Esophagus squamous epithelium (tissue), 5 donors: ENCODE measurements at places on chromosomes 2 and 18.

DNA sequence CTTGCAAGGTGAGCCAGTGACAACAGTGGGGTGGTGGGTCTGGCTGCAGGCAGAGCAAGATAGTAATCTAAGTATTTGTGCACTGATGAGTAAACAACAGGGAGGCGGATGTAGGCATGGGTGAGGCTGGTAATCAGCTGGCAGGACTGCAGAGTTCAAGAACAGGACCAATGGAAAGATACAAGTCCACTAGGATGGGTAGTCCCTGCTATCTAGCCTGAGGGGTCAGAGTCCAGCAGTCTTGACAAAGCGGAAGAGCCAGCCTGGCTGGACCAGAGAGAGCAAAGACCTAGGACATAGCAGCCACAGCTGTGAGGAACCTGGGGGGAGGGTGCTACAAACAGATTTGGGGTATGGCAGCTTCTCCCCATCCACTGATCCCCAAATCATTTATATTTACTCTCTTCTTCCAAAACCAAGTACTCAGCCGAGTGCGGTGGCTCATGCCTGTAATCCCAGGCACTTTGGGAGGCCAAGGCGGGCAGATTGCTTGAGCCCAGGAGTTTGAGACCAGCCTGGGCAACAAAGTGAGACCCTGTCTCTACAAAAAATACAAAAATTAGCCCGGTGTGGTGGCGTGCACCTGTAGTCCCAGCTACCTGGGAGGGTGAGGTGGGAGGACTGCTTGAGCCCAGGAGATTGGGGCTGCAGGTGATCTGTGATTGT, 25.9 kb downstream of the VIL1 start:
- no peak for DNase-seq

GRCh38 chr2:196955036-196955435, 28.5 kb upstream of the PGAP1 start:
- no peak for DNase-seq

DNA sequence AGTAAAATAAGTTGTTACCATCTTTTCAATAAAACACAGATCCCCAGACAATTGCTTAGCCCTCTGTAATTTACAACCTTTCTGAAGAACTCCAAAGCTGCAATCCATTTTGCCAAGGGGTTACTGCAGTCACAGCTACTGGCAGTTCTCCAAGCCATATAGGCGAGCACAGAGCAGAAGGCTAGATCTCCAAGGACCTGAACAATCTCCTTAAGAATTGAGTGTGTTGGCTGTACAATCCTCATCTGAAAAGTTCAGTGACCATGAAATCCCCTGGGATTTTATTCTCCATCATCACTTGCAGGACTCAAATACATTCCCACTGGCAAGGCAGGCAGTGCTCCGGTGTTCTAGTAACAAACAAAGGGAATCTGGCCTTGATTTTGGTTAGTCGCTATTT, 103.9 kb upstream of the LRP1B start:
- DNase-seq, result no peak

GRCh38 chr2:205407984-205408383, 274.3 kb upstream of the NRP2 start:
- DNase-seq, result no peak

DNA sequence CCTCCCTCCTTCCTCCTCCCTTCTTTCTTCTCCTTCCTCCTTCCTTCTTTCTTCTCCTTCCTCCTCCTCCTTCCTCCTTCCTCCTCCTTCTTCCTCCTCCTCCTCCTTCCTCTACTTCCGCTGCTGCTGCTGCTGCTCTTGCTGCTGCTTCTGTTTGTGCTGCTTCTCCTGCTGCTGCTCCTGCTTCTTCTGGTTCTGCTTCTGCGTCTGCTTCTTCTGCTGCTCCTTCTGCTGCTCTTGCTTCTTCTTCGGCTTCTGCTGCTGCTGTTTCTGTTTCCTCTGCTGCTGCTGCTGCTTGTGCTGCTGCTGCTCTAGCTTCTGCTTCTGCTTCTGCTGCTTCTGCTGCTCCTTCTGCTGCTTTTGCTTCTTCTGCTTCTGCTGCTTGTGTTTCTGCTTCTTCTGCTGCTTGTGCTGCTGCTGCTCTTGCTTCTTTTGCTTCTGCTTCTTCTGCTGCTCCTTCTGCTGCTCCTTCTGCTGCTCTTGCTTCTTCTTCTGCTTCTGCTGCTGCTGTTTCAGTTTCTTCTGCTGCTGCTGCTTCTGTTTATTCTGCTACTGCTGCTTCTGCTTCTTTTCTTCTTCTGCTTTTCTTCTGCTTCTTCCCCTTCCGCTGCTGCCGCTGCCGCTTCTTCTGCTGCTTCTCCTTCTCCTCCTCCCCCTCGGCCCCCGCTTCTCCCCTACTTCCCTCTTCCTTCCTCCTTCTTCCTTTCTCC, 8.6 kb downstream of the SNRNP27 start:
- no peak for DNase-seq

GRCh38 chr2:204947405-204947804, 402.1 kb downstream of the PARD3B start:
- DNase-seq, result no peak

GRCh38 chr18:58813561-58814225, 51.0 kb upstream of the ZNF532 start:
- no peak for DNase-seq

GRCh38 chr2:218896501-218897393, 16.1 kb downstream of the WNT10A start:
- DNase-seq, result no peak

DNA sequence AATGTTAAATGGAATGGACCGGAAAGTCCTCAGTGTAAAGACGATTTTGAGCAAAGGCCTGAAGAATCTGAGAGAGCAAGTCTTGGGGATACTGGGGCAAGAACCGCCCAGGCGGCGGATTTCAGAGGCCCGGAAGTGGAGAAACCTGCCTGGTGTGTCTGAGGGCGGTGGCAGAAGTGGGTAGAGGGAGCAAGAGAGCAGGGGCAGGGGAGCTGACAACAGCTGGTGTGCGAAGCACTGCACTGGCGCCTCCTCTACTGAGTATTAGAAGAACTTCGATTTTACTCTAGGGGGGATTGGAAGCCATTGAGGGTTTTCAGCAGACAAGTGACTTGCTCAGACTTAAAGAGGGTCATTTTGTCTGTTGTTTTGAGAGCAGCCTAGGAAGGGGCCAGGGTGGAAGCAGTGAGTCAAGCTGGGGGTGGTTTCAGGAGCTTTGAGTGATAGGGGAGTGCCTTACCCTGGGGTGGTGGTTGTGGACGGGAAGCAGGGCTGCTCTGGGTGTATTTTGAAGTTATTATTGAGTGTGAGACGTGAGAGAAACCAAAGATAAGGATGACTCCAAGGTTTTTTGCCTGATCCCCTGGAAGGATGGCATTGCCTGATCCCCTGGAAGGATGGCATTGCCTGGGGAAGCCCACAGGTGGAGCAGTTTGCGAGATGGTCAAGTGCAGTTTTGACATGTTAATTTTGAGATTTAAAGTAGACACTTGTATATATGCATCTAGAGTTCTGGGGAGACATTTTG, 52.5 kb downstream of the ZNF236 start:
- no peak for DNase-seq

- DNase-seq, result no peak
Measured at GRCh38 chr18:23618862-23619387, 32.6 kb upstream of the NPC1 start.

DNA sequence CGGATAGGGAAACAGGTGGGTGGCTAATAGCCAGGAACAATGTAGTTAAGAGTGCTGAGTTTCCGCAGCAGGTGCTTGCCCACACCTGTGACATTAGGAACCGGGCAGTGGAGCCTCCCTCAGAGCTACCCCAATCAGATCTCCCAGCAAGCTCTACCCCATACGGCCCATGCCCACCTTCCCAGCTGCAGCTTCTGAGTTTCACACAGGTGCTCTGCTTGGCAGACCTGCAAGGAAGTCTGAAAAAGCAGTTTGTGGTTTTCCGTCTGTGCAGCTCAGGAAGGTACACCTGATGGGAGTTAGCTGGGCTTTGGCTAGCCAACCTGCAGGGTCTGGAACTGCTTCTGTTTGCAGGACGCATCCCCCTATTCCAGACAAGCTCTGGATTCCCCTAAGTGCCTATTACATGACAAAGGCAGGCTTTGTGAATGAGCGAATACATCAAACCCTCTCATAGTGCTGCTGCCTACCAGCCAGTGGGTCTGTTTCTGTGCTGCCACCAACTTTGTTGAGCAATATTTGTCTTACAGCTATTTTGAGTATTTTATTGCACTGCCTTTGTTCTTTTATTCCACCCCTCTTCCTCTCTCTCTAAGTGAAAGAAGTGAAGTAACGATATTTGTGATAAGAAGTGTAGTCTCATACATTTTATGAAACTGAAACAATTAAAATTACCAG, 24.7 kb upstream of the CEP68 start:
- DNase-seq, result no peak

DNA sequence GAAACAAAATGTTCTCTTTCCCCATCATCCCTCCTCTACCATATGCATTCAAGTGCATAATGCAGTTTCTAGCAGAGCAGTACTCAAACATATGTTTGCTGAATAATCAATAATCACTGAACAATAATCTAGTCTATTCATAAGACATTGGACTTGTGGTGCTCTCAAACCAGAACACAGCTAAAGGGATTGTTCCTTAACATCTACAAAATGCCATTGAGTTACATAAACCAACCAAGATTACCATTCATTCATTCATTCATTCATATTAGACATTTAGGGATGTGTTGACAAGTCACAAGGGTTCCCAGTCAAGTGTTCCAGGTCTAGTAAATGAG, 3.9 kb downstream of the CLHC1 start:
- DNase-seq, result no peak

GRCh38 chr2:38446906-38447561, 70.0 kb upstream of the ATL2 start:
- DNase-seq, result no peak

DNA sequence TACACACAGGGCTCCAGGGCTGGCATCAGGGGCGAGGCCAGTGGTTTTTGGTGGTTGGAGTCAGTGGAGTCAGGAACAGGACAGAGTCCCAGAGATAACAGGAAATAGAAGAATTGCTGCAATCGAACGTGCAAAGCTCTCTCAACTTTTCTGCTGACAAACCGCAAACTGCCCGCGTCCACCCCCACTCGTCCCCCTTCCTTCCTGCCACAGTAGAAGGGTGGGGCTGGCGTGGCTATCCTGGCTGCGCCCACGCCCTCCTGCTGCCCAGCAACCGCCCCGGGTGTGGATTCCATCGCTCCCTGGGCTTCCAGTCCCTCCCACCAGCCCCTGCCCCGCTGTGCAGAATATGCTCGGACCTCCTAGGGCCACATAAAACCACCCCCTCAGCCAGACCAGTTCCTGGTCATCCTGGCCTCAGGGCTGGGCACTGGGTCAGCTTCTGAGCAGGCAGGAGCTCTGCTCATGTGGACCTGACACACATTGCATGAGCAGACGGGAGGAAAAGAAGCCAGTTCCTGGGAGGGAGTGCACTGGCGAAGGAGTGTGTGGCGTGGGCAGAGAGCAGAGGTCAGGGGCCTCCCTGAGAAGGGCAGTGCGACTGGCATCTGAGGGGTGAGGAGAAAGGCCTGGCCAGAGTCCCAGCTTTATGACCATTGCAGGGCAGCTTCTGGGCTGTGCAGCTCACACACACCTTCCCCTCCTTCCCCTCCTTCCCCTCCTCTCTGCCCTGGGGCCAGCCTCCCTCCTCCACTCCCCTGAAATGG, 85.4 kb upstream of the ATG16L1 start:
- no peak for DNase-seq

DNA sequence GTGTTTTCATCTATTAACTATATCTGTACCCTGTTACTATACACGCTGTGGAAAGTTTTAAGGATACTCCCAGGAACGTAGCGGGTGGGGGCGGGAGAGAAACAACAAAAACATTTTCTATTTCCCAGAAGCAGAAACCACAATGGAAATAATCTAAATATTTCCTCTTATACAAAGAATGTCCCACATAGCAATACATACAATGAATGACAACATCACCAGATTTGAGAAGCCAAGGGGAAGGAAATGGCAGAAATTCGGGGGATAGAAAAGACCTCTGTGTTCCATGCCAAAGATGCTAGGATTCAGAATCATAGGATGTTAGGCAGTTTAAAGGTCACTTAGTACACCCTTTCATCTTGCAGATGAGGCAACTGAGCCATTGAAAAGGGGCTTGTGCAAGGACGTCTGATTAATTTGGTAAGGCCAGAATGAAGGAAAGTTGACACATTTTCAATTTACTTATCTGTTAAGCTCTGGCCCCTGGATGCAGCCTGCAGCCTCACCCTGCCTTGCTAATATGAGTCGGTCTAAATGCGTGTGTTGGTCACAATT, 41.1 kb upstream of the SCYGR1 start:
- DNase-seq, result no peak

- DNase-seq, result no peak
Measured at GRCh38 chr2:47064106-47064505, 91.0 kb downstream of the STPG4 start.

DNA sequence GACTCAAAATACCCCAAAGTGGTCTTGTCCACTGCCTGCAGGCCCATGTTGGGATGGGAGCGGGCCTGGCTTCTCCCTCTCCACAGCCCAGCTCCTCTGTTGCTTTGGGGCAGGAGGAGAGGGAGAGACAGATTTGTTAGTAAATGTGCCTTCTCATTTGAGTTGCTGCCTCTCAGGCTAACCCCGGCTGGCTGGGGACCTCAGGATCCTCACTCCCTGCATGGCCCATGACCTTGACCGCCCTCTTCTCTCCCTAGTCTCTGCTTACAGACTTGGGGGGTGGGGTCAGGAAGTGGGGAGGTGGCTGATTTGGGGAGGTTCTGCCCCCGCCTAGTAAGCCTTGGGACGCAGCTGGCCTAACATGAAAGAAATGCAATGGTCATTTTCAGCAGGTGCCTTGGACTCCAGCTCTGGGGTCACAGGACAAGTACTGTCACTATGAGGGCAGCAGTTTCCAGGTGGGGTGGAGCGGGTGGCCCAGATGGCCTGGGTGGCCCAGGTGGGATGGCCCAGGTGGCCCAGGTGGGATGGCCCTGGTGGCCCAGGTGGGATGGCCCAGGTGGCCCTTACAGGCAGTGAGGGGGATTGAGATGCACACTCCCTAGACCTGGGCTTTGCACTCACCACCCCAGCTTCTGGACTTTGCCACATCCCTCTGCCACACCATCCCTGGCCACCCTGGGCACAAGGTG, 24.1 kb downstream of the HJURP start:
- DNase-seq, result no peak

GRCh38 chr2:232761301-232761907, 15.0 kb downstream of the KCNJ13 start:
- DNase-seq, result no peak

GRCh38 chr2:73426176-73426575, 40.5 kb downstream of the ALMS1 start:
- no peak for DNase-seq

DNA sequence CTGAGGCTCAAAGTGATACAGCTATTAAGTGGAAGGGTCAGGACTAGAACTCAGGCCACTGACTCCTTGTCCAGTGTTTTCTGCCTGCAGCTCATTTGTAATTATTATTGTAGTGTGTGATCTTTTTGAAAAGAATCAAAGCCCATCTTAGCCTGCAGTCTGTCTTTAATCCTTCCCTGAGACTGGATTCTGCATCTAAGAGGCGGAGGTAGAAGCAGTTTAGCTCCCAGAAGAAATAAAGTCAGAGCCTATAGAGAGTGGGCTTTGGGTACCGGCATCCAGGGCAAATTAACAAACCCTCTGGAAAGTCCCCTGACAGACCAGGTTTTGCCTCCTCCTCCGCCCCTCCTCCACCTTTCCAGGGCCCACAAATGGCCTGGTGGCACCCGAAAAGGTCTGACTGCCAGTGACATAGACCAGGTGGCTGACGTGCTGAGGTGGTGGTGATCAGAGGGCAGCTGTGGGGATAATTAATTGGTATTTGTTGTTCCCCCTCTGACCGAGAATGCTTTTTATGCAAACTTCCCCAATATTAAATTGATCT, 2.2 kb upstream of the RAX start:
- no peak for DNase-seq

- no peak for DNase-seq
Measured at GRCh38 chr2:217045700-217046475, 186.0 kb upstream of the TNP1 start.

GRCh38 chr2:7020468-7020867, 103.3 kb downstream of the RNF144A start:
- DNase-seq, result no peak
